ENCODE measurements at places on chromosomes 4 and X. TPM values are rescaled to one million over a fixed set of nuclear protein-coding genes. Genes with fewer than 3 reads are reported as not detected.

DNA sequence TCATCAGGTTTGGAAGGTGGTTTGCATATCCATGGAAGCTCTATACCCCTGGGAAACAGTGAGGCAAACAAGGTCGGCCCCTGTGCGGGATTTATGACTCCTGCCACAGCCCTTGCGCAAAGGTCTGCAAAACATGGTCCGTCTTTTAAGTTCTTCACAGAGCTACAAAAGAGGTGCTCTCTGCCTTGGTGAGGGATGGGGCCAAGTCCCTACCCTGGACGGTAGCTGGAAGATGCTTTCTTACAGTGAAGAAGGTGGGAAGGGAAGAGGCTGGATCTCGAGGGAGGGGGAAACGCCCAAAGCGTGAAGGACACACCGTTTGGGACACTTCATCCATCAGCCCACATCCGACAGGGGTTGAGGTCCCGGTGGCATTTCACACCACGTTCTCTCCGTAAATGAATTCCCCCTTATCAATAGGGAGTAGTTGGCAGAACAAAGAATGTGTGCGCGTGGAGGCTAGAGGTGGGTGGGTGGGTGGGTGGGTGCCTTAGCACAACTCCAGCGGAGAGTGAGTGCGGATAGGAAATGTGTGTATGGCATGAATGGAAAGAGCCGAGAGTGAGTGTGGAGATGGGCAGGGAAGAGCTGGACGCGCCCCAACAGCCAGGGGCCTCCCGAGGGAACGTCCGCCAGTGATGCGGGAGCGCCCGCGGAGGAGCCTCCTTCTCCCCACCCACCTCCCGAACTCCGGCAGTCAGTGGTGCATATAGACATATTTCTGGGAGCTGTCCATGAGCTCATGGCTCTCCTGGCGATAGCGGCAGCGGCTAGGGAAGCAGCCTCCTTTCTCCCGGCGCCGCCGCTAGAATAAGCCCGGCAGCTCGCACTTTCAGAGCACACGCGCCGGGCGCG is 68.3 kb downstream of the LARP7 start:
- DNase-seq: peak; percentile 53

- DNase-seq: no peak
Observed at GRCh38 chr4:158535130-158535614, 13.5 kb downstream of the RXFP1 start.

DNA sequence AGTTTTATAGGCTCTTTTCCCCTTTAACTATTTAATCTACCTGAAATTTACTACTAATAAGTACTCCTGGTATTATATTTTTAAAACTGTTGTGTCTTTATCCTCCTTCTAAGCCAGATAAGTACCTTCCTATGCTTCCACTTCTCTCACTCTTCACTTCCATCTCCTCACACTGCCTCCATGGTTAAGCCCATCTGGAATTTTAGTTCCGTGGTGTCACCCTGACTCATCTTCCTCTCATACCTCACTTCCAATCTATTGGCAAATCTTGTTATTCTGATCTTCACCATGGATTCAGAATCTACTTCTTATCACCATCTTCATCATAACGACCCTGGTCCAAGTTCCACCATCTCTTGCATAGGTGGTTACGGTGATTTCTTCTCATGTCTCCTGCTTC is 32.7 kb upstream of the DAPP1 start:
- DNase-seq: no peak

DNA sequence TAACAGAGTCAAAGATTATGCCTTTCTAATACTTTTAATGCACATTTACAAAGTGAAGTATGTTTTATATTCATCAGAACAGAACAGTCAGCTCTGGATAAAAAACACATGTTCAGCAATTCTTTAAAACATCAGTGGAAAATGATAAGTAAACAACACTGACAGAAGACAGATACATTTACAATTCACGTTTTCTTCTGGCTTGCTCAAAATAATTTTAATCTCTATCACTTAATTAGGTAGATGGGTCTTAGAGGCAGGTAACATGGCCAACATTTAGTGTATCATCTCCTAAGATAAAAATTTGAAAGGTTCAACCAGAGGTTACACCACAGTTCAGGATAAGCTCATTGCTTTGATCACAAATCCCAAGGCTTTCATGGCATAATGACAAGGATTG is 156.8 kb upstream of the MAB21L2 start:
- no peak for DNase-seq

DNA sequence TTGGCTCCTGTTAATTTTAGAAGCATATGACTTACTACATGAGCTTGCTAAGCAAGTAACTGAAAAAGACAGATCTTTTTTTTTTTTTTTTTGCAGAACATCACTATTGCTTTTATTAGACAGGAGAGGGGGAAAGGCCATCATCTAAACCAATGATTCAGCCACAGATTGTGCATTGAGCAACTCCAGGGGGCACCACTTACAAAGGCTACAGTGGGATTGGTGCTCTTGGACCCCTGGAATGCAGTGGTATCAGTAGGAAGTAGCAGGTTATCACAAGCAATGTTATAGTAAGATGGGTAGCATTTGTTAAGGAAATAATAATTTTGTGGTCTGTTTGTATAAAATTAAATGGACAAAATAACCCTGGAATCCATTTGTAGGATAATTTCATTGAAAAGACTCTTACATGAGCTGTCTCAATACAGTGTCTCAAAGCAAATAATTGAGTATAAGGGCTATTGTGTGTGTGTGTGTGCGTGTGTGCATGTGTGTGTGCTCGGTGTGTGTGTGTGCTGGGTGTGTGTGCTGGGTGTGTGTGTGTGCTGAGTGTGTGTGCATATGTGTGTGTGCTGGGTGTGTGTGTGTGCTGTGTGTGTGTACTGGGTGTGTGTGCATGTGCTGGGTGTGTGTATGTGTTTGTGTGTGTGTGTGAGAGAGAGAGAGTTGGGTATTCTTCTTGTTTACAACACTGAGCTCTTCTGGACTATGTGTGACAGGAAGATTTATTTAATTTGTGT is 296.3 kb downstream of the PCDH7 start:
- no peak for DNase-seq

The CSN1S1 gene
- total RNA-seq: not detected

DNA sequence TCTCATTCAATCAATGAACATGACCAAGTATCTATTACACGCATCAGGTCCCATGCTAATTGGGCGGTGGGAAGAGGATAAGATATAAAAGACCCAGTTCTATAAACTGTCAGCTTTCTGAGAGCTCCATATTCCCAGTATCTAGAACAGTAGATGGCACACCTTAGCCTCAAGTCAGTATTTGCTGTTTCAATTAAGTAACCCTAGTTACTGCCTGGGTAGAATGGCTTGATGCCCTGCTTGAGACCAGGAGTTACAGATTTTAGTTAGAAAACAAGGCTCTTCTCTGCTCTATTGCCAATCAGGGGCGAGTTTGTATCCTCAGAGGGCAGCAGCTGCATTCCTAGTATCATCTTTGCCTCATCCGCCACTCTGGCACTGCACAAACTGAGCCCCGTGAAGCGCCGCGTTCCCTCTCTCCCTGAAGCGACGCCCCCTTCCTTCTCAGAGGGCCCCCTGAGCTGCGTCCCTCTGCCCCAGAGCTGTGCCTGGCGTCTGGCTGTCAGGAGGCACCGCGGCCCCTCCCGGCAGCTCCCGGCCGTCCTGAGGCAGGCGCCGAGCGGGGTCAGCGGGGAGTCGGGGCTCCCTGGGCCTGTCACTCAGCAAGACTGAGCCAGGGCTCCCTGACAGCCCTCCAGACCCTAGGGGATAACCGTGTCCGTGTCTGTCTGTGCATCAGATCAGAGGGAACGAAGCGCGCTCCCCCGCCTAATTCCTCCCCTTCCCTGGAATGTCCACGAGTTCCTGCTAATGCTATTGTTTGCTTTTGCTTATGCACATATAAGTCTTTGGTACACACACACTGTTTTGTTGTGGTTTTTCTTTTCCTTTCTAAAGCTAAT is 212.4 kb upstream of the TTC29 start:
- DNase-seq: no peak

DNA sequence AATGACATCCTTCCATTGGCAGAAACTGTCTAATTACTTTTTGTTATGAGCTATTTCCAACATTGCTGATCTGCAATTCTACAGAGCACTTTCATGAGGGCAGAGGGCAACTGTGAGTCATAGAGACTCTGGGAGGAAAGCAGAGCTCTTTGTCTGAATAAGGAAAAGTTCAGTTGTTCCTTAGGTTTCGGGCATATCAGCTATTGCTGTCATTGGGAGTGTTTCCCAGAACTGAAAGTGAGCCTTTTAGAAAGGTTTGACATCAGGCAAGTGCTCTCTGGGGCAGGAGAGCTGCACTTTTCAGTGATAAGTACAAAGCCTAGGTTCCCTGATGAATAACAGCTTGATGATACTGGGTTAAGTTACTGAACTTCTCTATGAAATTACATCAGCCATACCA is 119.2 kb upstream of the EDNRA start:
- peak; percentile 80 for DNase-seq

The PDZD4 gene
- 2.8 TPM for total RNA-seq

The TLR1 gene
- 9.3 TPM for total RNA-seq

GRCh38 chr4:43234626-43235415 is 342.3 kb downstream of the GRXCR1 start:
- no peak for DNase-seq

DNA sequence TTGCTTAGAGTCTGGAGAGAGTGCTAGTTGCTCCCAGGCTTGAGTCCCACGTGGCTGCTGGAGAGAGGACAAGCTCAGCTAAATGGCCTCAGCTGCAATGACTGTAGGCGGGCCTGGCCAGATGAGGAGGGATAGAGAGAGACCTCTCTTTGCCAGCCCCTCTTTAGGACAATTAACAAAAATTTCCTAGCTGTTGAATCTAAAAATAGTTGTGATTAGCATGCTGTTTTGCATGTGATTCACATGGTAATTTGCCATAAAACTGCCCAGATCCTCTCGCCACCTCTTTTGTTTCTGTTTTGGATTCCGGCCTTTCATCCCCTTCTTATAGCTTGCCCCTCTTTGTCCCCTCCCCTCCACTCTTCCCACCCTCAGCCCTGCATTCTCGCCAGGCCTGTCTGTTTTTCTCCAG is 28.9 kb upstream of the PRPS1 start:
- DNase-seq: no peak

The ENOX2 gene
- 8.2 TPM for total RNA-seq

DNA sequence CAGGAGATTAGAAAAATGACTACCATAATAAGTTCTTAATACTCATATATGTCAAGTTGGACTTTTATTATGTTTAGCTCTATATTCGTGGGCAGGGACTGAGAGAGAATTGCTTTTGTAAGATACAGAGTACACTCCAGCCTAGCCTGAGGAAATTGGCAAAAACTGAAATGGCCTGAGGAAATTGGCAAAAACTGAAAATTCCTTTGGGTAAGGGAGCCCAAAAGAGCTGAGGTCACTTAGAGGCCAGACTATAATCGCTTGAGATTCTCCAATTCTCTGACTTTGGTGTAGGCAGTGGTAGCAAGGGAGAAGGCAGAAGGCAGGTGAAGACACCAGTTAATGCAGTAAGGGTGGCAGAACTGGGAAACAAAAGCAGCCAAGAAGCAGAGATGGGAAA is 124.5 kb upstream of the HCCS start:
- DNase-seq: no peak

DNA sequence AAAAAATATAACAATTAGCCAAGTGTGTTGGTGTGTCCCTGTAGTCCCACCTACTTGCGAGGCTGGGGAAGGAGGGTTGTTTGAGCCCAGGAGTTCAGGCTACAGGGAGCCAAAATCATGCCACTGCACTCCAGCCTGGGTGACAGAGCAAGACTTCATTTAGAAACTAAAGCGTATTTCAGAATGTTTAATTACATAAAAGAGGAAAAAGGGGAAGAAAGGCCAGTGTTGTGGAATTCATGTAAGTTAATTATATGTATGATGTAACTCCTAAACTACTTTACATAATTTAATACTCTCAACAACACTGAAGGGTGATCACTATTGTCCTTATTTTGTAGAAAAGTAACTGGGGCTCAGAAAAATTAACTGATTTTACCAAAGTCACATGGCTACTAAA is 67.2 kb upstream of the HOPX start:
- DNase-seq: no peak

The EDA2R gene
- total RNA-seq: 1.9 TPM

GRCh38 chr4:88738180-88738579 is 40.6 kb upstream of the NAP1L5 start:
- no peak for DNase-seq

DNA sequence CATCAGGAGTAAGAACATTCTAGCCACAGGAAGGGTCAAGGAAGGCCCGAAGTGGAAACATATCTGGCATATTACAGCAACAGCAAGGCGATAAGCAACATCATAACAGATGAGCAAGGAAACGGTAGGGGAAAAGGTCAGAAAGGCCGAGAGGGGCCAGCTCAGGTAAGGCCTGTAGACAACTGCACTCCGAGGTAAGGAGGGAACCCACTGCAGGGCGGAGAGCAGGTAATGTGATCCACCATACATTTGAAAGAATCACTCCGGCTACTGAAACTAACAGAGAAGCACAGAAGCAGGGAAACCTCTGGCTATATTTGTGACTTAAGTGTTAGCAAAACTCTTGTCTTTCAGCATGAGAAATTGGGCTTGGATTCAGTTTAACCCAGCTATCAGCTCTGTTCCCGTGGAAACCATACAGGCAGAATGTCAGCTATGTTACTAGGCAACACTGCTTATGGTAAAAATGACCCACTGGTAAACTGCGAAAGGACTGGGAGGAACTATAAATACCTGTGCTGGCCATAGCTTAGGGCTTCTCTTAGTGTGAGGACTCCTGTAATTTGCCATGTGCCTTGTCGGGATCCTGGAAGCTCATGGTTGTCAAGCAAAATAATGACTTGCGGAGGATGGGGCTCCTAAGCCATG is 31.0 kb downstream of the FRYL start:
- DNase-seq: no peak
